ENCODE measurements at places on chromosomes 2 and 18. TPM values are rescaled to one million over a fixed set of nuclear protein-coding genes. Genes with fewer than 3 reads are reported as not detected.

Gene GNLY
- total RNA-seq: 9.0 TPM

DNA sequence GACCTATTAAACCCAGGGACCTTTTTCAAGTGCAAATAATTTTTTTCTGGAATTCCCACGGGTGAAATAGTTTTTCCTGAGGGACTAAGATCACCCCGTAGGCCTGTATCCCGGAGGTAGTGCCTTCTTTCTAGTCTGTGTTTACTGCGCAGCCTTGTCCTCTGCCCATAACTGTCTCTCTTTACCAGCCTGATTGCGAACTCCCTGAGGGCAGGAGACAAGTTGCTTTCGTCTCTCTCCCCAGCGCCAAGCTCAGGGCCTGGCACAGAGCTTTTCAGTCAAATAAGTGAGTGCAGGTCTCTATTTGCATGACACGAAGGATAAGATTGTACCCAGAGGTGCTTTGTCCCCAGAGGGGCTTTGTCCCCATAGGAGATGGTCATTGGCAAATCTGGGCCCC is 123.9 kb downstream of the DDX1 start:
- no peak for DNase-seq

DNA sequence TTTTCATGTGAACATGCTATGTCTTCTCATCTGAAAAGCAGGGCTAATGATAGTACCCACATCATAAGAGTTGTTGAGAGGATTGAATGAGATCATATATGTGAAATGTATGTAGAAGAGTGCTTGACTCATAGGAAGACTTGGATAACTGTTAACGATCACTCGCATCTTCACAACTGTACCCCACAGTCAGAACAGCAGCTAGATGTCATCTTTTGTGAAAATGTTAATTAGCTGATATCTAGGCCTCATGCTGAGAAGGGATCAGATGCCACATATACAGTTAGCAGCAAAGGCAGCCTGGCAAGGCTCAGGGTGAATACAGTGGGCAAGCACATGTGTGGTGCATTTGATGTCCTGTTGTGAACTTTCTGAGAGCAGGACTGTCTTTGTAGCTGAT is 24.2 kb downstream of the MAP3K20 start:
- no peak for DNase-seq

DNA sequence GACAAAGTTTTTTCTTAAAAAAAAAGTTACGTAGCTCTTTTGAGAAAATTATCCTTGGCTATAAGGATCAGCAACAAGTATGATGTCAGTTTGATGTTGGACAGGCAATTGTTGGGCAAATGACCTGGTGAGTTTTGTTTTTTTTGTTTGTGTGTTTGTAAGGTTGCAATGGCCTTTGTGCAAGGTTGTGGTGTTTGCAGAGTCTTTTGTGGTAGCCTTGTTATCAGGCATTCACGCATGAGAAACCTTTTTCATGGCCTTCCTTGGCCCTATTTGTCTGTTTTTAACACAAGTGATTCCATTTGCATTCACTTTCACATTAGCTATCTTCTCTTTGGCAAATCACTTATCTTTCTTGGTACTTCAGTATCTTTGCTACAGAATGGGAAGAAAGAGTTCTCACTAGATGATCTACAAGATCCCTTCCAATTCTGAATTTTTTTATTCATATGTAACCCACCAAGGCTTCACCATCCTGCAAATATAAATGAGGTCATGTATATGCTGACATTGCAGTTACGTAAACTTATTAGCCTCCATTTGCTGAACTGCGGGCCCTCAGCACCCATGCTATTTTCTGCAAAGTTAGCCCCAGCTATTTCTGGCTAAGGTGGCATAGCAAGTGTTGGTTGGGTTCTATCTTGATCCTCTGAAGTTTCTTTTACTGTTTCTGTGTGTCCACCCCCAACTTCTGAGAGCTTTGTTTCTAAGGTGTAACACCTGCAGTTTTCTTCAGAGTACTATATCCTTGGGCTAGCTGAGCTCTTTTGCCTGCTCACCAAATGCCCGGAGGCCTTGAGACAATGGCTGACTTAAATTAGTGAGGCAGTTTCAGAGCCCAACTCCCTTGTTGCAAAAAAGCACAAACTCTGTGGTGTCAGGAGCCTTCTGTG is 667.1 kb downstream of the IRS1 start:
- no peak for DNase-seq

Gene LYG2
- total RNA-seq: not detected

Measured in CD8-positive, alpha-beta memory T cell (primary cell).